ENCODE measurements at places on chromosomes 4 and X.

DNA sequence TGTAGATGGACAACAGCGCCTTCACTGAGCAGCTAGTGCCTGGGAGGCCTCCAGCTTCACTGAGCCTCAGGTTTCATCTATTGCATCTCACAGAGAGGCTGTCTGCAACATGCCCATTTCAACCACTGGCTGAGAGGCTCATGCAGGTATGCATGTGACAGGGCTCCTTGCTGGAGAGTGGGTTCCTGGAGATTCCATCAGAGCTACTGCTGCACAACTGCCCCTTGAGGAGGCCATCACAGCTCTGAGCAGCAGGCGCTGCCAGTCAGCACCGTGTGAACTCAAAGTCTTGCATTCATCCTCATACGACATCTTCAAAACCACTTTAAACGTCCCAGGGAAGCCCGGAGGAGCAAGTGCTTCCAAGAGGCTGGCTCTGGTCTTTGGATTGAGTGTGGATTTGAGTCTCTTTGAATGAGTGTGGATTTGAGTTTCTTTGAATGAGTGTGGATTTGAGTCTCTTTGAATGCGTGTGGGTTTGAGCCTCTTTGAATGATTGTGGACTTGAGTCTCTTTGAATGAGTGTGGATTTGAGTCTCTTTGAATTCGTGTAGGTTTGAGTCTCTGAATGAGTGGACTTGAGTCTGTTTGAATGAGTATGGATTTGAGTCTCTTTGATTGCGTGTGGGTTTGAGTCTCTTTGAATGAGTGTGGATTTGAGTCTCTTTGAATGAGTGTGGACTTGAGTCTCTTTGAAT, 8.7 kb downstream of the P2RY8 start:
- DNase-seq = no peak

GRCh38 chr4:31084806-31085416, 364.7 kb downstream of the PCDH7 start:
- no peak for DNase-seq

DNA sequence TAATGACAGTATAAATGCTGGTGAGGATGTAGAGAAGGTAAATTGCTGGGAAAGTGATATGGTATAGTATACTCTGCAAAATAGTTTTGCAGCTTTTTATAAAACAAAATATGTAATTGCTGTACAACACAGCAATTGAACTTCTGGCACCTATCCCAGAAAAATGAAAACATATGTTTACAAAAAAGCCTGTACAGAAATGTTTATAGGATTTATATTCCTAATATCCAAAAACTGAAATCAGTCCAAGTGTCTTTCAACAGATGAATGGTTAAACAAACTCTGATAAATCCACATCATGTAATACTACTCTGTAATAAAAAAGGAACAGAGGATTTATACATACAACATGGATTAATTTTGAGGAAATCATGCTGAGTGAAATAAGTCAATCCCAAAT, 198.4 kb upstream of the ACTRT1 start:
- no peak for DNase-seq

DNA sequence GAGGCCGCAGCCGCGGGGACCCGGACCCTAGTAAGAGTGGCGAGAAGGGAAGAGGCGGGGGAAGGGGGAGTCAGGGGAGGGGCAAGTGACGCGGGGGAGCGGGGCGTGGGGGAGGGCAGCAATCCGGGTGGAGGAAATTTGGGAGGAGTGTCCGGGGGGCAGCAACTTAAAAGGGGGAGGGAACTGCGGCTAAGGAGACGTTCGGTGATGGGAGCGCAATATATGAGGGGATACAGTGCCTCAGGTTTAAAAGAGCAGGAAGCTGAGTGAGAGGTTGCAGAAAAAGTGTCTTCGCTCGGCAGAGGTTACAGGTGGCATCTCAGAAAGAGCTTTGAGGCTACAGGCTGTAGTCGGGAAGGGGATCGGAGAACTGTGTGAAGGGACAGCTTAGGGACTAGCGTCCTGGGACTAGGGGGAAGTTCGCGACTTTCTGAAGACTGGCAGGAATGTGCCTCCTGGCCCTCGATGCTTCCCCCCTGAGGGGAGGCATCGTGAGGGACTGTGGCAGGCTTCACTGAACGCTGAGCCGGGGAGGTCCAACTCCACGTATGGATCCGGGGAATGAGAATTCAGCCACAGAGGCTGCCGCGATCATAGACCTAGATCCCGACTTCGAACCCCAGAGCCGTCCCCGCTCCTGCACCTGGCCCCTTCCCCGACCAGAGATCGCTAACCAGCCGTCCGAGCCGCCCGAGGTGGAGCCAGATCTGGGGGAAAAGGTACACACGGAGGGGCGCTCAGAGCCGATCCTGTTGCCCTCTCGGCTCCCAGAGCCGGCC, 519 bp downstream of the FOXO4 start:
- no peak for DNase-seq

- DNase-seq = no peak
These were observed 608.4 kb downstream of the ANKRD50 start for GRCh38 chr4:124104101-124104500.

GRCh38 chrX:13547671-13548070, 21.7 kb upstream of the EGFL6 start:
- DNase-seq = no peak

- no peak for DNase-seq
These were observed 212.3 kb upstream of the FGF13 start for GRCh38 chrX:138923805-138924204.

DNA sequence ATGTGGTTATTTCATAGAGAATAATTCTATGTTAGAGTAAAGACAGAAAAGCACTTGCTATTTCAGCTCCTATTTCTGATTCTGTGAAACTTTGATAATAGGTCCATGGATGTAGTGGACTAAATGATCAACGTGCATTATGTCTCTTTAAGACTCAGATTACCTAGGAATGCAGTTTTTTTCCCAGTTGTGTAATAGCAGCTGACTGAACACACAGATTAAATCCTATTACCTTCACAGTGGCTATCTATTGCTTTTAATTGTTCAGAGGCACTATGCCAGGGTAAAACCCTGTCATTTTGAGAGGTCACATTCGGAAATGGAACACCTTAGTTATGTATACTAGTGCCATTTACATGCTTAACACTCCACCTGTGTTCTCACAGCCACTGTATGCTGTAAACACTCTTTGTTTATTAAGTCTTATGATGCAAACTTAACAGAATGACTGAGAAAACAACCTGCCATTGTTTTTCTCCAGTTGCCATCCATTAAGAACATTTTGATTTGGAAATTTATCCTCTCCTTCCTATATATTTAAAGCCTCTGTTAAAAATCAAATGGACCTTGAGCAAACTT, 70.5 kb downstream of the HPGD start:
- no peak for DNase-seq

- no peak for DNase-seq
These were observed 372.1 kb upstream of the EMCN start for GRCh38 chr4:100889898-100890297.

DNA sequence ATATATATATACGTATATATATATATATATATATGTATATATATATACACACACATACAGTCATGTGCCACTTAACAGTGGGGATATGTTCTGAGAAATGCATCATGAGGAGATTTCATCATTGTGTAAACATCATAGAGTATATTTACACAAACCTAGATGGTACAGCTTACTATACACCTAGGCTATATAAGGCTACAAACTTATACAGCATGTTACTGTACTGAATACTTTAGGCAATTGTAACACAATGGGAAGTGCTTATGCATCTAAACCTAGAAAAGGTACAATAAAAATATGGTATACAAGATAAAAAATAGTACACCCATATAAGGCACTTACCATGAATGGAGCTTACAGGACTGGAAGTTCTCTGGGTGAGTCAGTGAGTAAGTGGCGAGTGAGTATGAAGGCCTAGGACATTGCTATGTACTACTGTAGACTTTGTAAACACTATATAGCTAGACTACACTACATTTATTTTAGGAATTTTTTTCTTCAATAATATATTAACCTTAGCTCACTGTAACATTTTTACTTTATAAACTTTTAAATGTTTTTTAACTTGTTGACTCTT, 13.2 kb upstream of the CCSER1 start:
- no peak for DNase-seq

GRCh38 chr4:44326741-44327140, 121.9 kb downstream of the KCTD8 start:
- no peak for DNase-seq
